HFFc6 (cell line): ENCODE measurements at places on chromosomes 7 and 10.

DNA sequence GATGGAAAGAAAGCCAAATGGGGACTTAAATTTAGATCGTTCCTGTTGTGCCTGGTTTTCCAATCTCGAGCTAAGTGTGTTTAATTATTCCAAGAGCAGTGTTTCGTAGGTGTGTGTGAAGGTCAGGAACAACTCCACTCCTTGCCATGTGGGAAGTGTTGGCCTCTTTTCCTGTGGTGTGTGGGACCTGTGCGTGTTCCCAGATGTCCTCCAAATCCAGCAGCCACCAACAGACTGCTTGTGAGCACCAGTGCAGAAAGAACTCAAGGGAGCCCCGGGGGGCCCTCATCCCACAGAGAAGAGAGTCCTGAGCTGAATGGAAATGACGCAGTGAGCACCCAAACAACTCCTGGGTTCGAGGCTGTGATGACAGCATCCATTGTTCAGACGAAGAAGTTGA, 227.7 kb downstream of the TMEM178B start:
- no peak for DNase-seq

DNA sequence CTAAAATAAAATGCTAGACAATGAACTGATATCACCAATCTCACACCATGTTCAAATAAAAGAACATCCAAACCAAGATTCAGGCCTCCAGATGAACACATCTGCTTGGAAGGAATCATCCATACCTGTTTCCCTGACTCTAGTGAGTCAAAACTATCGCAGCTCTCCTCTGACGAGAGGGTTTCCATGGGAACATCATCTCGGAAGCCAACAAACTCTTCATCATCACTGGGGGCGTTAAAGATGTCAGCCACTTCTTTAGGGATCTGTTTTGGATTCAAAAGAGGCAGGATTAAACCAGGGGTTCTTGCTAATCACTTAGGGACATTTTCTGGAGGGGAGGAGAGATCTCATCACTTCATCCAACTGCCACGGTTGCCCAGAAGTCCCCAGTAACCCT, 29.1 kb downstream of the CDCA7L start:
- no peak for DNase-seq

GRCh38 chr10:98446151-98446660, 529 bp downstream of the HPS1 start:
- peak; percentile 27 for DNase-seq

DNA sequence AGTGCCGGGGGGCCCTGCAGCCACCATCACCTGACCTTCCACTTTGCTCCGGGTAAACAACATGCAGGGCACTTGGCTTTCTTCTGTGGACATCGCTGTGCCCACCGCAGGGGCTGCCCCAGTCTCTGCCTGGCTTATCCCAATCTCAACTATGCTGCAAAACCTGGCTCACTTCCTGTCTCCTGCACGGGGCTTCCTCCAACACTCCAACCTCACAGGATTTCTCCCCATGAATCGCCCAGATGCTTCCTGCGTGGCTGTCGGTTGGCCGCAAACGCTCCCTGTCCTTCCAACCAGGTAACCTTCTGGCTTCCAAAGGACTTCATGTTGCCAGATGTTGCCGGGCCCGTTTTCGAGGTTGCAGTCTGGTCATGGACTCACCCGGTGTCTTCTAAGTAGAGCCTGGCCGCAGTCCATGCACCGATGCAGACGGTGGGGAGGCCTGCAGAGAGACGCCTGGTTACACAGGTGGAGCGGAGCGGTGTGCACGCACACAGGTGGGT, 109.0 kb downstream of the VIPR2 start:
- no peak for DNase-seq

DNA sequence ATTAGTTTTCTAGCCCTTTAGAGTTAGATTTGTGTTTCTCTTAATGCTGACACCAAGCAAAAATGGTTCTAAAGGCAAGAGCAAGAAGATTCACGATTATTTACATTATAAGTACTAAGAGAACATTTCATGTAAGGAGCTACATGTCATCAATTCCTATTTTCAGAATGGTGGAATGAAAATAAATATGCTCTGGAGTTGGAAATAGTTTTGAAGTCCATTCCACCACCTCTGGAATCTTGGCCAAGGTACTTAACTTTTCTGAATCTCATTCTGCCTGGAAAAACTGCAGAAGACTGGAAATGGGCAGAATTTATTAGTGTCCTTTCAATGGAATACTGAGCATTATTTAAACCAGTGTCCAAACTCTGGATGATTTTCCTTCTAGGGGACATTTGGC, 125.1 kb upstream of the RAB11FIP2 start:
- DNase-seq: no peak

GRCh38 chr10:77455561-77455960, 182.0 kb downstream of the KCNMA1 start:
- DNase-seq: peak; percentile 46

DNA sequence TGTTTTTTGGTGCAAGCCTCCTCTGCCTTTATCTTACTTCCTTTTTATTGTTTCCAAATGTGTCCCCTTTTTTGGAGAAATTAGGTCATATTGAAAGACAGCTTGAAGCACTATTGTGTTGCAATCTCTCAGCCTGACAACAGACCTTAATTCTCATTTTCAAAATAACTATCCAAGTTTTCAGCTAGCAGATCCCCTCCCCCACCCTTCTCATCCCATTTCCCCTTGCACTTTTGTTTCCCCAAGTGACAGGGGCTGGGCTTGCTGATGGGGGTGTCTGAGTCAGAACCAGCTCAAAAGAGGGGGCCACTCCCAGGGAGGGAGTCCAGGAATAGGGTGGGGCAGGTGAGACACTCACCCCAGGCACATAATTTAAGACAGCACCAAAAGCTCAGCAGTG, 75.3 kb downstream of the MKI67 start:
- no peak for DNase-seq

DNA sequence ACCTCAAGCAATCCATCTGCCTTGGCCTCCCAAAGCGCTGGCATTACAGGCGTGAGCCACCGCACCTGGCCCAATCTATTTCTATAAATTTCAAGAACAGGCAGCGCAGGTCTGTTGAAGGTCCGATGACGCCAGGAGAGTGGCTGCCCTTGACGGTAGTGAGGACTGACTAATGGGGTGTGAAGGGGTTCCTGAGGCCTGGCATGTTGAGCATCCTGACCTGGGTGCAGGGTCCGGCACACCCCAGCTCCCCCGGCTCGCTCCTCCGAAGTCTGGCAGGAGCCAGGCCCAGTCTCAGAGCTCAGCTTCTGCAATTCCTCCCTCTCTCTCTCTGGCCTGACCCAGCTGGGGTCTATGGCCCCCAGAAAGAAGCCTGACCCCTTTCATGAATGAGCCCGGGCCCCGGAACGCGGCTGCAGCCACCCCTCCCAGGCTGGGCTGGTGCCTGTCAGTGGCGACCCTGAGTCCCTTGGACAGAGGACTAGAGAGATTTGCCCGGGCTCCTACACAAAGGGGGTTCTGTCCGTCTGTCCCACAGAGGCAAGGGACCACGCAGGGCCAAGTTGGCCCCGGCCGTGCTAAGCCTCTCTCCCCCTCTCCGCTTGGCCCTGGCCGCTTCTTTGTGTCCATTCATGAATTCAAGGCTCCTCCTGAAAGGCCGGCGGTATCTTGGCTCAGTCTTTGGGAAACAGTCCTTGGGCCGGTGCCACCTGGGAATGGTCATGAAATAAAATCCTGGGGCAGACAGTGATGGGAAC, 18.8 kb downstream of the MMD2 start:
- no peak for DNase-seq

- peak; percentile 77 for DNase-seq
These were observed 8.8 kb downstream of the SLC4A2 start for GRCh38 chr7:151068069-151068773.

DNA sequence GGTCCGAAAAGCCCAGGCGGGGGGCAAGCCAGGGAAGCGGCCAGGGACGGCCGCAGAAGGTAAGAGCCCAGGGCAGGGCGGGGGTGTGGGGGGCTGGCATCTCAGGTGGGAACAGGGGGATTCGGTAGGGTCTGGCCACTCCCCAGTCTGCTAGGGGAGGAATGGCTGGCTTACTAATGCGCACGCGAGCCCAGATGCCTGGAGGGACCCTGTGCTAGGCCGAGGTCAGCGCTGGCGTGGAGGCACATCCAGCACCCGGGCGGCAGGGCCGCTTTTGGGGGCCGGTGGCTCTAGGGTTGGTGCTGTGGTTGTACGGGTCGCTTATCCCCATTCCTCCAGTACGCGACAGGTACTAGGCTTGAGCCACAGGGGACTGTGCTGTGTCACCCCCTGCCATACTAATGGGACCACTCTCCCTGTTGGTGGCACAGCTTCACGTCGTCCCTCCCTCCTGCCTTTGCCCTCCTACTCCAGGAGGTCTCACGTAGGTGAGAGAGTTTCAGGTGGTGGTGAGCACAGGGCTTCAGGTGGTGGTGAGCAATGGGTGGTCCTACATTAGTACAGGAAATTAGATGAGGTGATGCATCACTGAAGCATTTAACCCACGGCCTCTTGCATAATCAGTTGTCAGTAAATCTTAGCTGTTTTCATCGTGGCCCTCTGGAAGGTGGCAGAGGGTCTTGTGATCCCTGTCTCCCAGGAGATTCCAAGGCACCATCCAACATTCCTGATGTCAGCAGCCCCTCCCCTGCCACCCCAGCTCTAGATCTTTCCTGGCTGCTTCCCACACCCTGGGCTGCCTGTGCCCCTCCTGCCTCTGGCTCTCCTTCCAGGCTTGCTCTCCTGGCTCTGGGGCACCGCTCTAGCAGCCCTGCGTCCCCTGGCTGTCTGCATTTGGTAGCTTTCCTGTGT, 971 bp downstream of the AEBP1 start:
- peak; percentile 46 for DNase-seq

DNA sequence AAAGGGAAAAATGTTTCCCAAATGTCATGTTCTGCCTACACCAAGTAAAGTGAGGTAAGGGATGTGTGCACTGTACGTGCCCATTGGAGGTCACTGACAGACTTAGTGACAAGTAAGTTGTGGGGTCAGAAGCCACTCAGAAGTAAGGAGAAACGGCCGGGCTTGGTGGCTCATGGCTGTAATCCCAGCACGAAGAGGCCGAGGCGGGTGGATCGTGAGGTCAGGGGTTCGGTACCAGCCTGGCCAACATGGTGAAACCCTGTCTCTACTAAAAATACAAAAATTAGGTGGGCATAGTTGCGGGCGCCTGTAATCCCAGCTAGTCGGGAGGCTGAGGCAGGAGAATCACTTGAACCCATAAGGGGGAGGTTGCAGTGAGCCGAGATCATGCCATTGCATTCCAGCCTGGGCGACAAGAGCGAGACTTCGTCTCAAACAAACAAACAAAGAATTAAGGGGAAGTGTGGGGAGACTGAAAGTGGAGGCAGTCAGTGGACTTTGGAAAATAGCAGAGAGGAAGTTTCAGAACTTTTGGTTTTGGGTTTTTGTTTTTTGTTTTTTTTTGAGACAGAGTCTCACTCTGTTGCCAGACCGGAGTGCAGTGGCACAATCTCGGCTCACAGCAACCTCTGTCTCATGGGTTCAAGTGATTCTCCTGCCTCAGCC, 114.8 kb downstream of the WDFY4 start:
- no peak for DNase-seq

GRCh38 chr7:151312831-151313809, 28.5 kb upstream of the NUB1 start:
- no peak for DNase-seq

DNA sequence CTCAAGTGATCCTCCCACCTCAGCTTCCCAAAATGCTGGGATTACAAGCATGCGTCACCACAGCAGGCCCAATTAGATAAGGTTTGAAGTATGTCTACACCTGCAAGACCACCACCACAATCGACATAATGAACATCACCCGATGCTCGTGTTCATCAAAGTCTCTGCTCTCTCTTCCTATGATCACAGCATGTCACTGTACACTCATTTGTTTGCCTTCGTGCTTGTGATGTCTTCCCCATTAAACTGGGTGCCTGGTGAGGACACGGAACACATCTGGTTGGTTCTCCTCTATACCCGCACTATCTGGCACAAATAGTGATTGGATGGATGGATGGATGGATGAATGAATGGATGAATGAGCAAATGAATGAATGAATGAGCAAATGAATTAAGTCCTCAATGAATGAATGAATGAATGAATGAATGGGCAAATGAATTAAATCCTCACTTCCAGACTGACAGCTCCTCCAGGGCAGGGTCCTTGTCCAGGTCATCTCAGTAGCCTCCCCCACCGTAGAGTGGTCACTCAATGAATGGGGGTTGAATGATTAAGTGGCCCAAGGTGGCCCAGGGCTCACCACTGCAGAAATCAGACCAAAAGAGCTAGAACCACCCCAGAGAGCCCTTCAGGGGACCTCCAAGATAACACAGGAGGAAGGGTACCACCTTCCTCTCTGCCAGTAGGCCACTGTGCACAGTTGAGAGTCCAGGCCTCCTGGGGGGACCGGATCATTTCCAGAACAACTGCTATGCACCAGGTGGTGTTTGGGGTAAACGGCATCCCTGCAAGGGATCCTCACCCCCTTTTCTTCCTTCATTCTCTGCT, 101.9 kb upstream of the TNRC18 start:
- DNase-seq: no peak

GRCh38 chr7:2099048-2099957, 133.4 kb downstream of the MAD1L1 start:
- peak; percentile 58 for DNase-seq

GRCh38 chr7:151623766-151624165, 104.1 kb upstream of the RHEB start:
- no peak for DNase-seq

DNA sequence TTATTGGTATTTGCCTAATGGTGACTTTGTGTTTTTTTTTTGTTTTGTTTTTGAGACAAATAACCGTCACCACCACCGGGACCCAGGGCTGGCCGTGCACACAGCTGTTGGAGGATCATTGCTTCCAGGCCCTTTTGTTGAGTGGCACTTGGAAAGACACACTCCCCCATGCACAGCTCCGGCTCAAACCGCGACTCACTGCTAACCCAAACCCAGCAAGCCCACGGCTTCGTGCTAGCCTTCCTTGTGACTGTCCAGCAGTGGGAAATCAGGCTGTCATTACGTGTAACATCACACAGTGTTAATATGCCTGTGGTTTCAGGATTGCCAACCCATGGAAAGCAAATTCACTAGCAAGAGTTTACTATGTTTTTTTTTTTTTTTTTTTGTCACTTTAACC, 17.4 kb downstream of the BNIP3 start:
- DNase-seq: no peak

DNA sequence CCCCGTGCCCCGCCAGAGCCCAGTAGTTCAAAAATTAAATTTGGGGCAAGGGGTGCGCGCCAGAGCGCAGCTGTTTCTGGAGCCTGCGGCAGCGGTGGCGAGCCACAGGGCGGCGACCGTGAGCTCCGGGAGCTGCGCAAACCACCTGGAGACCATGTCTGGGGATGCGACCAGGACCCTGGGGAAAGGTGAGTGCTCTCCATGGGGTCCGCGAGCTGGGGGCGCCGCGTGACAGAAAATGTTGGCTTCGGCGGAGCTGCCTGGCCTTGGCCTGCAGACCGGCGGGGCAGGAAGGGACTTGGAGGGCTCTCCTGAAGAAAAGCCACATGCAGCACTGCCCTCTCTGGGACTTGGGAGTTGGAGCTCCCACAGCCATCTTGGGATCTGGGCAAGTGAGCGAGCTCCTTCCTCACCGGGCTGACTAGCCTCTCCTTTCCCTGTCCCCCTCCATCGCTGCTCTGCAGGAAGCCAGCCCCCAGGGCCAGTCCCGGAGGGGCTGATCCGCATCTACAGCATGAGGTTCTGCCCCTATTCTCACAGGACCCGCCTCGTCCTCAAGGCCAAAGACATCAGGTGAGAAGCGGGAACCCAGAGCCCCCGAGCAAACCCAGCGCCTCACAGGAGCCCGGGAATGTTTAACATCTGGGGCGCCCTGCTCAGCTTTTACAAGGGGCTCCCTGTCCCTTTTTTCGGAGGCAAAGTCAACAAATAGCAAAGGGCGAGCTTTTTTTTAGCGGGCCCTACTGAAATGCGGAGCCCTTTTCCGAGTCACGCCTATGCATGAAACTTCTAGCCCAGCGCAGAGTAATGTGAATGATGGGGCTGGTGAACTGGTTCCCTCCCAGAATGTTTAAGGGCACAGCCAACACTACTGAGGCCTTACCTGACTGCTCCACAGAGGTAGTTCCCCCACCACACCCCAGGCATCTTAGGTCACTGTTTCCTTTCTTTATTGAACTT, 6.1 kb downstream of the GSTO2 start:
- DNase-seq: no peak
